Urinary bladder (tissue), 4 donors: ENCODE measurements at places on chromosomes 6 and 20. TPM values are rescaled to one million over a fixed set of nuclear protein-coding genes. Genes with fewer than 3 reads are reported as not detected.

SLC24A3 gene
- 12.6 TPM for total RNA-seq

- no peak for DNase-seq
Measured at GRCh38 chr6:38750968-38751615, 36.0 kb downstream of the DNAH8 start.

GRCh38 chr6:154187714-154188113 lies 148.7 kb downstream of the OPRM1 start:
- no peak for DNase-seq

ETV7 gene
- total RNA-seq, result 0.79 TPM
